Body of pancreas (tissue), 4 donors: ENCODE measurements at places on chromosomes 7 and 10. TPM values are rescaled to one million over a fixed set of nuclear protein-coding genes. Genes with fewer than 3 reads are reported as not detected.
A peak's percentile ranks its signal among the peaks of the same experiment; 100 is the strongest.

CDC123 gene
- 38.2 TPM for total RNA-seq

- H3K36me3 ChIP-seq: no peaks in the 10 kb centered on the region
- no peak overlapping the region for H3K4me3 ChIP-seq
- peaks cover 6% of the 10 kb centered on the region for H3K4me1 ChIP-seq
- no peak overlapping the region for H3K27ac ChIP-seq
- DNase-seq: no peak
- H3K27me3 ChIP-seq: no peaks in the 10 kb centered on the region
Observed at GRCh38 chr7:86963599-86964230, 95.7 kb downstream of the ELAPOR2 start.

GRCh38 chr10:20256969-20257368 lies 440.7 kb downstream of the PLXDC2 start:
- H3K4me3 ChIP-seq: no peak overlapping the region
- no peak for DNase-seq
- no peaks in the 10 kb centered on the region for H3K36me3 ChIP-seq
- no peak overlapping the region for H3K27ac ChIP-seq
- H3K27me3 ChIP-seq: no peaks in the 10 kb centered on the region

DNA sequence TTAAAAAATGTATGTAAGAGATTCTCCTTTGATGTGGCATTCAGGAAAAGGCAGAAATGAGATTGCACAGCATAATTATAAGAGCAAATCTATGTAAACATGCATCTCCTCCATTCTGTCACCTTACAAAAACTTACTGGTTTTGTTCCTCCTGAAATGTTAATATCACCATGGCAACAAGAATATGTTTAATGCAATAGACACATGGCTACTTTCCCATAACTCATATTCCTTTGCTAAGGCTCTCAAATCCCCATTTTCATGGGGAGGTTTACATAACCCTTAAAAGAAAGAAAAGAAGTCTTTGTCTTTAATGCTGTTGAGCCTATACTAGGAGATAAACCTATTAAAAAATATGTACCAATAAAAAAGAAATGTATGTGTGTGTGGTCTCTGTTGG lies 136.2 kb downstream of the ANK3 start:
- no peaks in the 10 kb centered on the region for H3K36me3 ChIP-seq
- H3K4me1 ChIP-seq: no peaks in the 10 kb centered on the region
- DNase-seq: no peak
- no peaks in the 10 kb centered on the region for H3K27me3 ChIP-seq

DNA sequence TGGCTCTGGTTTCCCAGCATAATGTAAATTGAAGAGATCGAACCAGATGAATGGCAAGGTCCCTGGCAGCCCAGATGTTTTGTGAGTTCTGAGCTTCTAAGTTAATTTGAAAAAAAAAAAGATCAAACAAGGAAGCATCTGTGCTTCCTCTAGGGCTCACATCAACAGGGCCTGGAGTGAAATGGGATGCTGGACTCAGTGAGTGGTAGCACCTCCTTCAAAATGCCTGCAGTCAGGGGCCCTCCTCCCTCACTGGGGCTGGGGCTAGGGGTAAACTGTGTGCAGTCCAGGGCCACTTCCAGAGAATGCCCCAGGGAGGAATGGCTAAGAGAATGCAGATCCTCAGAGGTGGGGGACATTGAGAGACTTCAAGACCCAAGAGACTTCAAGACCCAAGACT lies 6.0 kb upstream of the CUEDC2 start:
- no peak overlapping the region for H3K4me3 ChIP-seq
- DNase-seq: no peak
- no peak overlapping the region for H3K27ac ChIP-seq
- no peaks in the 10 kb centered on the region for H3K36me3 ChIP-seq
- no peaks in the 10 kb centered on the region for H3K4me1 ChIP-seq

MGMT gene
- 13.7 TPM for total RNA-seq

NCAPG2 gene
- 0.66 TPM for total RNA-seq

- peak overlapping the region; percentile 48 for H3K27ac ChIP-seq
- H3K4me3 ChIP-seq: no peak overlapping the region
- H3K4me1 ChIP-seq: peaks cover 31% of the 10 kb centered on the region
- H3K36me3 ChIP-seq: no peaks in the 10 kb centered on the region
Observed at GRCh38 chr7:985915-986741, 3.1 kb downstream of the CYP2W1 start.

DNA sequence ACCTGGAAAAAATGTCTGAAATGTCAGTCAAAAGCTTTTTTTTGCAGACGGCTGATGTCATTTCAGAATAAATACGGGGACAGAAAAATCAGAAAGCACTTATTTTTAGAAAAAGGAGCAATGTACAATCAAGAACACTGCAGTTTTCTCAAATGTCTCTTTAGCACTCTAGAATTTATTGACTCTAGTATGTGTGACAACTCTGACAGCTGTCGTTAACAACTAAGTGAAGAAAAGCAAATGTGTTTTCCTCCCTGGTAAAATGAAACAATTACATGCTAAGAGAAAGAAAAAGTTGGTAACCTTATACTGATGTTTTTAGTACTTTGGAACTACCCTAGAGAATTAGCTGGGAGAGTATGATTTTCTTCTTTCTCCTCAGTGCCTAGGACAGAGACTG lies 497.4 kb downstream of the GRM8 start:
- H3K27me3 ChIP-seq: no peaks in the 10 kb centered on the region
- no peaks in the 10 kb centered on the region for H3K36me3 ChIP-seq
- no peak overlapping the region for H3K27ac ChIP-seq
- no peak for DNase-seq

- no peak for DNase-seq
- no peak overlapping the region for H3K4me3 ChIP-seq
- H3K27ac ChIP-seq: no peak overlapping the region
Observed at GRCh38 chr7:33816106-33816505, 89.2 kb upstream of the BMPER start.
